BJ (cell line): ENCODE measurements at places on chromosomes 12 and 14.

GRCh38 chr12:10701131-10701681, 21.9 kb downstream of the YBX3 start:
- peak; percentile 59 for DNase-seq

DNA sequence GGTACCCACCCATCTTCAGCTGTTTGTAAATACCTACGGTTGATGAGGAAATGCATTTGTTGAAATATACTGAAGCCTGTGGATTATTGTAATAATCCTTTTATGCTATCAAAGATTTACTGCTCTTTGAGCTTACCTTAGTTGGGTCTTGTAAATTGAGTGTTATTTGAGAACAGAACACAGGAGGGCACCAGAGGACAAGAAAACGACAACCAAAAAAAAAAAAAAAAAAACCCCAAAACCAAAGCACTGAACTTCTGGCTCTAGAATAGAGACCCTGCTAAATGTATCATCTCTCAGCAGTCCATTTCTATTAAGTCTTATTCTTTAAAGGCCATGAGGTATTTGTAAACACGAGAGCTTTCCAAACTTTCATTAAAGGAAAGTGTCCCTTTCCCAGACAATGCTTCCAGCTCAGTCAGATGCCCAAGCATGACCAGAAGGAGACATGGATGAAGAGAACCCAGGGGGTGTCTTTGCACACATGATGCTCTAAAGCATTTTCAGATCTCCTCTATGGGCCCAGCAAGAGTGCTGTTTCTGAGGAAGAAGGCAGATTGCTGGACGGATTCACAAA, 763.9 kb downstream of the NRXN3 start:
- no peak for DNase-seq

- DNase-seq: no peak
Observed at GRCh38 chr14:104098272-104099095, 13.0 kb downstream of the ASPG start.

GRCh38 chr12:124745465-124745890, 118.2 kb downstream of the SCARB1 start:
- no peak for DNase-seq

- DNase-seq: no peak
Observed at GRCh38 chr12:116201908-116202307, 75.6 kb downstream of the MED13L start.

DNA sequence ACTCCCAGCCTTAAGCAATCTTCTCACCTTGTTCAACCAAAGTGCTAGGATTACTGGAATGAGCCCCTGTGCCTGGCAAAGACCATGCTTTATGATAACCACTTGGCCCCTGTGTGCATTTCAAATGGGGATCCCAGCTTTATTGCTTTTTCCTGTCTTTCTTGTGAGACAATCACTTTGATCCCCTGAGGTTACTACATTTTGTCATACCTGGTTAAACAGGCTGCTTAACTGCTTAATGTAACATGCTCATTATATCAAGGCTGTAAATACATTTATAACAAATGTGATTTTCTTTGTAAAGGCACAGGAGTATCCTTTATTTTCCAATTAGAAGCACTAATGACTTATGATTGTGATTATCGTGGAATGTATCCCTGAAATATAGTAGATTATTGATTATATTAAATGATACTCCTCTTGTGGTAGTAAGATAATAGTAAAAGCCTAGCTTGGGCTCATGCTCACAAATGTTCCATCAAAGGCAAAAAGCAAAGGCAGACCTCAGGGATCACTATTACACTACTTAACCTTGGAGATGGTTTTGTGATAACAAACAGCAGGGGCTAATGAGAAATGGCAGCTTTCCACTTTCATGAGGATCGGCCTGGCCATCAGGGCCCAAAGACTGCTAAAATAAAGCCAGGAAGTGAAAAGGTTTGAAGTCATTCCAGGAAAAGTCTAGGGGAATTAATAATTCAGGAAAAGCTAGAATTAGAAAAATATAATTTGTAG, 290.8 kb upstream of the MDGA2 start:
- DNase-seq: no peak

DNA sequence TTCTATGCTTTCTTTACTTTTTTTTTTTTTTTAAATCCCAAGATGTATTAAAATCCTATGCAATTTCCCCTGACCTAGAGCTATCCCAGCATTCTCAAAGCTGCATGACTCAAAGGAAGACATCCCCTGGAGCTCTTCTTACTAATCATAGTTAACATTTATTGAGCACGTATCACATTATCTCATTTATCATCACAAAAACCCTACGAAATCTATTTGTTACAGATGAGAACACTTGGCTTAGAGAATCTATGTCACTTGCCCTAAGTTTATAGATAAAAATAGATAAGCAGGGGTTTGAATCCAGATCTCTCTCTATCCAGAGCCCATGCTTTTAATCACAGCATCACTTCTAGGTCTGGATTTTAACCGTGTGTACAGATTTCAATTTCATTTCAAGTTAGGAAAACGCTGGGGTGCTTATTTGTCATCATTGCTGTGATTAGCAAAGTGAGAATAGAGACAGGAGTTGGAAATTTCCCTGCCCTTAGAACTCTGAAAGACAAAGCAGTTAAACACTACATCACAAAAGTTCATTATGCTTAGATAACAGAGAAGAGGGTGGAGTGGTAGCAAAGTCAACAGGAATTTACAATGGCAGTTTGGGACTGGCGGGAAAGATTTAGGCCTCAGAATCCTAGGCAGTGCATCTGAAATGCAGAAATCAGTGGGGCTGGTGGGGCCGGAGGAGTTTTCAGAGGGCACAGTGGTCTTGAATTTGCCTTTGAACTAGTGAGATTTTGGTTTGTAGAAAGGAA, 177.7 kb upstream of the FRMD6 start:
- DNase-seq: peak; percentile 83

- no peak for DNase-seq
Observed at GRCh38 chr12:95088379-95088778, 15.0 kb upstream of the NR2C1 start.

DNA sequence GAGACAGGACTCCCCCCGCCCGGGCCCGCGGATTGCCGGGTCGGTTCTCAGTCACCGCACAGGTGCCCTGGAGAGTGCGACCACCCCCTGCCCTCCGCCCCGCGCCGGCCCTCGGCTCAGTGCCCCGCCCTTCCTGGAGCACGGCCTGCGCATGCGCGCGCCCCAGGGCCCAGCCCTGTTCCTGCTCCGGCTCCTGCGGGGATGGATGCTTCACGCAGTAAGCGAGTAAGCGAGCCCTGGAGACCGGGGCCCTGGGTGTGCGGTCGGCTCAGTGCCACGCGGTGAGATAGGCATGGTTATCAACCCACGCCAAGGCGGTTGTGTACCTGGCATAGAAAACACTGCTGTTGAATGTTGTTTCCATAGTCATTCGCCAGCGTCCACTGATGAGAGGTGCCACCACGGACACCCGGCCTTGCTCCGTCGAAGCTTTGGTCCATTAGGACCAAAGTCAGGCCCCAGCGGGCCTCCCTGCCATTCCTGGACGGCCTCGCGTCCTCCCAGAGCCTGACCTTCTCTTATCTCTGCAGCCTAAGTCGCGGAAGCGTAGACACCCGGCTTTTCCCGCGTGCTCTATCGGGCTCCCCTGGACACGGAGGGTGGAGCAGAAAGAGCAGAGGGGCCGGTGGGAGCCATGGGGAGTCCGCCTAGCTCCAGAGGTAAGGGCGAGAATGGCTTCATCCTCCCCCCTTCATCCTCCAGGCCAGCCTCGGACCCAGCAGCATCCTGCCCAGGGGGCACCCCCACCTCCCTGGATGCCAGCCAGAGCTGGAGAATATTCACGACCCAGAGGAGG, 90.6 kb downstream of the PAPOLA start:
- no peak for DNase-seq

DNA sequence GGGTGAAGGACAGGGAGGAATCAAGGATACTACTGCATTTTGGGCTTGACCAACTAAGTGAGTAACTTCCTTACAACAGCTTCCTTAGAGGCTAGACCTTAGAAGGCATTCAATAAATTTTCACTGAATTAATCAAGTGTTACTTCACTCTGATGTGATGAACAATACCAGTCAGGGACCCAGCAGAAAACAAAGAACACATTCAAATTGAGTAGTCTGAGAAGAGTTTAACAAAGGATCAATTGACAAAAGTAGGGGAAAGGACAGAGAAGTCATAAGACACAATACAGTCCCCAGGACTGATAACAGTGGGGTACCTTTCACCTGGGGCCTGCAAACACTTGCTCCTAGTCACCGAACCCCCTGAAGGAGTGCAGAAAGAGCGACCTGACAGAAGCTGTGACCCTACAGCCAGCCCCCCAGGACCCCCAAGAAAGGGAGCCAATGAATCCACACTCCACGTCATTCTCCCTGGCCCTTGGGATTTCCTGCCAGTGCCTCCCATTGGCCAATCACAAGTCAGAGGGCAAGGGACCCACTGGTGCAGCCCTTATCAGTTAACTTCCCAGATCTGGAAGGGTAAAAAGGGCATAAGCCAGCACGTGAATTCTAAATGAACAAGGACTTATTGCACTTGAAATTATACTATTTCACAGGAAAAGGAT, 6.9 kb downstream of the ANAPC5 start:
- DNase-seq: no peak

- no peak for DNase-seq
Observed at GRCh38 chr14:26304056-26304455, 293.8 kb downstream of the NOVA1 start.

DNA sequence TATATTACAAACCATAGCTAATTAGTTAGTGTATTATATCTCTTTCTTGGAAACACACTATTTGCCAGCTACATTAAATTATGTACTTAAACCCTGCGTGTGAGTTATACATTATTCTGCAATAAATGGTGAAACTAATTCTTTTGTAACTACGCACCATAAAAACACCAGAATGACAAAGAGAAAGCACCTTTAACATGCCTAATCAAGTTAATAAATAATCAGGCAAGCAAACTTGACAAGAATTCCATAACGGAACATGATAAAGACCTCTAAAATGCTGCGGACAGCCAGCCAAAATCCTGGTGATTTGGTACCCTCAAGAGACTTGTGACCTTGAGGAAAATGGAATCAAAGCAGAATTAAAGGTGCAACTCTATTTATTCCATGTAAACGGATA, 375.3 kb upstream of the KITLG start:
- no peak for DNase-seq

DNA sequence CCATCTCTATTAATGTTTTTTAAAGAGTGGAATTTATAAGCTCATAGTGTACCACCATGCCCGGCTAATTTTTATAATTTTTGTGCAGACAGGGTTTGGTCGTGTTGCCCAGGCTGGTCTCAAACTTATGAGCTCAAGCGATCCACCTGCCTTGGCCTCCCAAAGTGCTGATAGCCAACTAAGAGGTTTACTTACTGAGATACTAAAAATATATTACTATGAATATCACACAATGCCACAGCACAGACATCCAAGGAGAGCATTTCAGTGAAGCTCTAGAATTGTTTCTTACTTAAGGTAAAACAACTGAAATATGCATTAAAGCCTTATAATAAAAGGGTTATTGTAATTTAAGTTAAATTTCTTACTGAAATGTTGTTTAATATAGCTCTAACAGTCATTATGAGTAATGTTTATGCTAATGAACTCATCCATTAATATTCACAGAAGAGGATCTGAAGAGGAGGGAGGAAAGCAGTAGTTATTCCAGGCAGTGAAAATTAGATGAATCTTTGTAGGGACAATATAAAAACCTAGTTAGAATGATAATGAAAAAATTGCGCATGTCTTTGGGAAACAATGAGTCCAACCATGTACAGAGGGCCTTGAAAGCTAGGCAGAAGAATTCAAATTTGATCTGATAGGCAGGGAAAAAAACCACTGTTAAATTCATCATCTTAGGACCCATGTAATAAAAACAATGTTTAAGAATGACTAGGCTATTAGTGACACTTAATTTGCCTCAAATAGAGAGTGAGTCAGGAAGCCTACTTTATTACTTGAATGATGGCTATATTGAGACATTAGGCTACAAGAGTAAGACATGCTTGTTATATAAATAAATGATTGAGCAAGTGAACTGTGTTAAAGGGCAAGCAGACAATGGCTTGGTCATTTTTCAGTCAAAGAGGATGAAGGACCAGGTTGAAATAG, 99.2 kb downstream of the SLC41A2 start:
- peak; percentile 51 for DNase-seq
